Activated CD4-positive, alpha-beta T cell treated with anti-CD3 and anti-CD28 coated beads for 48 hours (primary cell): ENCODE measurements at places on chromosomes 6 and 20.

- DNase-seq = no peak
Measured at GRCh38 chr6:138596126-138596525, 96.8 kb upstream of the NHSL1 start.

DNA sequence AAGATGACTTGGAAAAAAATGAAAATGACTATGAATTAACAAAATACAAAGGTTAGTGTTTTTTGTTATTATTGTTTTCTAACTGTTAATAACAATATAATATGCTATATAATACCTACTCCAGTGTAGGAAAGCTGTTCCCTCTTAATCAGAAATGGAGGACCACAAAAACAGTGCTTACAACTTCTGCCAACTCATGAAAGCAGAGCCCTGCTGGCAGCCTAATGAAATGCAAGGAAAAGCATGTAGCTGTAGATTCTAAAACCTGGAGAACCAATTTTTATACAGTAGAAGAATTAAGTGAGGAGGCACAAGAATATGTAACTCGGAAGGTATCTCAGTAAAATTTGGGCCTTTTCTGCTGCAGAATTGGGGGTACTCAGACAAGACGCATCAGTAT lies 29.4 kb downstream of the PHIP start:
- DNase-seq = peak; percentile 18

DNA sequence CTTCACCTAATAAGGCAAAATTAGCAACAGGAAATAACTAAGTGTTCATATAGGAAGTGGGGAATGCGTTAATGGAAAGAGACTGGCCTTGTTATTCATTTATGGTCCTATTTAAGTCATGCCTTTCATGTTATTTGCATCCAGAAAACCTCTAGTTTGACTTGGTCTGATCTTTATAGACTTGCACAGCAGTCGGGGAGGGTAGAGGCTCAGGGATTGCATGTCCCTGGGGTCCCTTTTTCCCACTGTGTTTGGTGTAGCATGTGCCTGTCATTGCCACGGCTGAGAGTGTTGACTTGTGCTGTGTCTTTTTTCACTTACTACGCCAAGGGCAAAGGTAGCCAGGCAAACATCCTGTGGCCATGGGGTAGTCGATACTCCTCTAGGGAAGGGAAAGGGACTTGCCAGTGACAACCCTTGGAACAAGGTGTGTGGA lies 105.4 kb upstream of the RIN2 start:
- no peak for DNase-seq

DNA sequence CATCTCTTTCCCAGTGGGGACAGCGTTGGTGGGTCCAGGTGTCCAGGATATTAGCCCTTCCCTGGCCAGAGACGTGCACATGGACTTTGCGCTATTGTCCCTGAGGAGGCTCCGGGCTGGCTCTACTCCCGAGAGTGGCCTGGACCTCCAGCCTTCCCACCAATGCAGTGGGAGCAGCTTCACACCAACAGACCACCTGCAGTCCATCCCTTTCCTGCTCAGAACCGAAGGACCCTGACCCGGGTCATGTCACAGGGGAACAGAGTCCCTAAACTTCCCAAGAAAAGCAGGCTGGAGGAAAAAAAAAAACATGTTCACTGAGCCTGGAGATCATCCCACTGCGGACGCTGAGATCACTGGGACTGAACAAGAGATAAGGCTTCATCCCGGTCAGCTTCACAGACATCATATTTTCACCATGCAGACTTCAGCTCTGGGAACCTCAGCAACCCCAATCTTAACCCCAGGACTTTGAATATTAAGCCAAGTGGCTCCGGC lies 18.3 kb downstream of the ZMYND8 start:
- DNase-seq = no peak

DNA sequence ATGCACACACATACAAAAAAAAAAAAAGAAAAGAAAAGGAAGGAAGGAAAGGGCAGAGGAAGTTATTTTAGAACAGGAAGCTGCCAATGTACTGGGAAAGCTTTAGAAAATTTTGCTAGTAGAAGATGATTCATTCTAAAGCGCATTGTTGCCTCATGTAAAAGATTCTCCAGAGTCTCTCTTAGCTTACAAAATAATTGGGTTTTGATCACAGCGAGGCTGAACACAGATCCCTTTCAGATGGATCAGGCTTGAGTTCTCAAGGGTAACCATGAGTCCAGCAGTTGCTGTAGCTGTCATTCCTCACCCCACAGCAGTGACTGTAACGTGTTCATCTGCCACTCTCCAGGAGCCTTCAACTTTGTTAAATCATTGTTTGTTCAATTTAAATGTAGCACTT lies 81.9 kb downstream of the PHACTR2 start:
- DNase-seq = no peak

DNA sequence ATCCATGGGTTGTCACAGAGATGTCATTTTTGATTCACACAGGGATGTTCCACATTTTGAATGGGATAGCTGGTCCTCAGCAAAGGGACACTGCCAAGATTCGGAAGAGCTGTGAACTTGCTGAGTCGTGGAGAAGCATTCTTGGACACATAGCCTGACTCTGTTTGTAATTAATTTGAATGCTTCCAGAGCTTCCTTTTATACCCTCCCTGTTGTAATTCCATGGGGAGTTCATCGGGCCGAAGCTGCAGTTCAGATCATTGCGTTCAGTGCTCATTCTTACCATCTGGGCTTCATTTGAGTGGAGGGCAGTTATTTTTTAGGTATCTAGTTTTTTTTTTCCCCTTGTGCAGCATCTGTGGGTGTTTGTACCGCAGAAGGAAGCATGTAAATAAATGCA lies 126.5 kb downstream of the SLC24A3 start:
- DNase-seq = no peak

DNA sequence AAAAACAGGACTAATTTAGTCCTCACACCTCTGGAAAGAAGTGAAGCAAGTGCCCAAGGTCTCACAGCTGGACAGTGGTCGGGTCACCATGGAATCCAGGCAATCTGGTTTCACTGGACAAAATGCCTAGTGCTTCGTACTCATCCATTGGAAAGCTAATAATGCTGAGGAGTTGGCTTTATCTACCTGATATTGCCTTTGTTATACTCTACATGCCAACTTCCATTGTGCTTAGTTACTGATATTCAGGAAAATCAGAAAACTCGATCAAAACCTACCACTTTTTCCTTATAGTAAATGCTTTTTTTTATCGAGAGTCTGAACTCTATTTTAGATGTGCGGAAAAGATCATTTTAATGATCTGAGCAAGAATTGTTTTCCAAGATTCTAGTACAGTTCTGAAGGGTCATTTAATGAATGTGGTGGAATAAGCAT lies 966 bp downstream of the CFAP206 start:
- no peak for DNase-seq

DNA sequence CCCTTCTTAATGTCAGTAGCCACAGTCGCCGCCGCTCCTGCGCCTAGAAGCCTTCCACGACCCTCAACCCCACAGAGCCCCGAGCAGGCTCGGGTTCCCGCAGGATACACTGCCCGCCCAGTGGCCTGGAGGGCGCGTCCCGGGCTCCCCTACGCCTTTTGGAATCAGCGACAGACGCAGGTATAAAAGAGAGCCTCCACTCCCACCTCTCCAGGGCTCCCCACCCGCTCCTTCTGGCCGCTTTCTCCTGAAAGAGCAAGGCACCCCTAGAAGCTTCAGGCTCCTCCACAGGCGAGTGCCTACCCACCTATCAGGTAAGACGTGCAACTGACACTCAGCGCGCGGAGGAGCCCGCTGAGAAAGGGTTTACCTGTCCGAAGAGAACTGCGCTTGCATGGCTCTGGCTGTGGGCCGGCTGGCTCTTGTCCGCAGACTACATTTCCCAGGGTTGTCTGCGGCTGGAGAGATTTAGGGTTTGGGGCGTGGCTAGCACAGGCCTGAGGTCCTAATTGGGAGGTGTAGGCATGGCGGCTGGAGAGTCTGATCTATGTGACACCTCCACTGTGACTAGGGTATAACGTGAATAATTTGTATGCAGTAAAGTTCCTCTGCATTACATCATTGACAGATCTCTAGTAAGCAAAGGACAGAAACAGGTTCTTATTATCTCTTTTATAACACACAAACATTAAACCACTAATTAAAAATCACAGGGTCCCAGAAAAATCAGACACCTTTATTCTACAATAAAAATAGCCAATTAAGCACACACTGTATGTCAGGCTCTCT lies 13.5 kb upstream of the ZNF391 start:
- peak; percentile 83 for DNase-seq
